Fibroblast of the aortic adventitia (primary cell): ENCODE measurements at places on chromosomes 3 and 15. TPM values are rescaled to one million over a fixed set of nuclear protein-coding genes. Genes with fewer than 3 reads are reported as not detected.

DNA sequence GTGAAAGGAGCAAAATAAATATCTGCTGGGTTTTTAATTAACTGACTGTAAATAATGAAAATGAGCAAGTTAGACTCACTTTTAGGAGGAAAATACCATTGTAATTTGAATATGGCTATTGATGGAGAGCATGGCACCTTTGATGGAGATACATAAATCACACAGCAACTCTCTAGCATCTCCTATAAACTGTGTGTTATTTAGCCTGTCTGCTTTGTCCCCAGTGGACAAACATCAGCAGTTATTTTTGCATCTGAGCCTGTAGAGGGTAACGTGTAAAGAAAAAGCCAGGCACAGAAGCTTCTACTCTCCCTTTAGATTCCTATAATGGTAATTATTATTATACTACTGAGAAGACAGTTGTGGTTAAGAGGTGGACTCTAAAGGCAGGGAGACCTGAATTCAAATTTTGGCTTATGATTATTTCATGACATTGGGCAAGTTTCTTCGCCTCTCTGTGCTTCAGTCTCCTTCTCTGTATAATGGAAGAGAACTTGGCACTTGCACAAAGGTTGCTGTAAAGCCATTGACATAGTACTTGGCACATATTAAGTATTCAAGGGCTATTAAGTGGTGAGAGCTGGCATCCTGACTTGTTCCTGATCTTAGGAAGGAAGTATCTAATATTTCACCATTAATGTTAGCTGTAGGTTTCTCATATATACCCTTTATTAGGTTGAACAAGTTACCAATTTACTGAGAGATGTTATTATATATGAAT lies 289.5 kb upstream of the TRIM42 start:
- DNase-seq: no peak

- peak; percentile 27 for DNase-seq
These were observed 86.3 kb upstream of the TCF12 start for GRCh38 chr15:56832125-56832524.

- no peak for DNase-seq
These were observed 69.1 kb upstream of the LMOD3 start for GRCh38 chr3:69191516-69191915.

- DNase-seq: peak; percentile 91
These were observed 4.5 kb upstream of the SEMA3B start for GRCh38 chr3:50264383-50264963.

- DNase-seq: no peak
These were observed 215.5 kb upstream of the POU1F1 start for GRCh38 chr3:87491843-87492242.

- DNase-seq: no peak
These were observed 45.9 kb downstream of the TMEM45A start for GRCh38 chr3:100538339-100538706.

- DNase-seq: no peak
These were observed 1.4 kb downstream of the FEZF2 start for GRCh38 chr3:62371720-62372591.

- no peak for DNase-seq
These were observed 643.2 kb downstream of the SQOR start for GRCh38 chr15:46278062-46278461.

Gene RARB
- total RNA-seq: 3.1 and 4.2 TPM in 2 replicates

Gene CEMIP
- total RNA-seq: 225 and 249 TPM in 2 replicates

Gene NDN
- total RNA-seq: 28.4 and 89.0 TPM in 2 replicates
